Activated CD4-positive, CD25-positive, alpha-beta regulatory T cell (primary cell): ENCODE measurements at places on chromosomes 6 and 20.

- DNase-seq = no peak
Measured at GRCh38 chr6:150683320-150683719, 83.6 kb downstream of the PLEKHG1 start.

DNA sequence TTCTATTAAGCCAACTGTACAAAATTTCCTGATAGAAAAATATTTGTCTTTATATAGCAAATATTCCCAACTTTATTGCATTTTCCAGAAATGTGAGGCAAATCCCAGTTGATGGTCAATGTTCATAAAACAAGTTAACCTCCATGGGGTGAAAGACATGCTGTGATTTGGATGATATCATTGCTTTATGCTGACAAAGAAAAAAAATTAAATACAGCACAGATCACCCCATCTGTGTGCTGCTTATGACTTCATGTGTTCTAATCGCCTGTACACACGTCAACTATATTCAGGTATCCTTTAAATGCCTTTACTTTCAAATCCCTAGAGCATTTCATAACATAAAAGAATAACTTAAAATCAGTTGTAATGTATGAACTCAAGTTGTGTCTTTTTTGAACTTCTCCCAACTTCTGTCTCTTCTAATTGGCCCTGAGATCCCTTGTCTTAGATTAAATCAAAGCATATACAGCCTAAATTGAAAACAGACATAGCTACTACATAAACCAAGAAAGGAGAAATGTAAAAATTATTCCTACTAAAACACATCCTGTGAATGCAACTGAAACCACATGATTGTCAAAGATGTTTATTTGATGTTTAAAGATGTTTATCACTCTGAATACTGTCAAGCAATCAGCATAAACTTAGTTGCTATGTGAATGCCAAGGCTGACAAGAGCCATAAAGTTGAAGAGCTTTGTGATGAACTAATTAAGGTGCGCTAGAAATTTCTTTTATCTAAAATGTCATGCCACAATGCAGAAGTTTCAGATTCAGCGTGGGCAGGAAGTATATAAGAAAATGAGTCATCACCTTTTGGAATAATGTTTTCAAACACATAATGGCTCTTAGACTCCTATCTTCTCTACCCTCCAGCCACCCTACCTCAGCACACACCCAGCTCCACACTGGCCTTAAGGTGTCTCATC is 68.7 kb downstream of the FILIP1 start:
- no peak for DNase-seq

- DNase-seq = peak; percentile 23
Measured at GRCh38 chr6:1527073-1527457, 82.7 kb upstream of the FOXC1 start.

DNA sequence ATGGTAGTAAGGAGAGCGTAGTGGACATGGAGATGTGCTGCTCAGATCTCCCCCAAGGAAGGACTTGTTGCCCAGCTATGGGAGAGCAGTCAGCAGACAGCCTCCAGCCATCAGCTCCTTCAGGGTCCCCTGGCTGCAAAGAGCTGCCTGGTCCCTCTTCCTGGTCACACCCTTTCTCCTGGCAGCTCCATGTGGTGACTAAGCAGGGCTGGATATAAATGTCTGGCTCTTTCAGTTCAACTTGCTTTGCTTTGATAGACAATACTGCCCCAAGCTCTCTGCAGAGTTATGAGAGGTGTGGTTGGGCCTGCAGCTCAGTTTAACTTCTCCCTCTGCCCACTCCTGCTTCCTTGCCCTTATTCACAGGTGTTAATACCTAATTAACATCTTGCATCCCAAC is 64.1 kb upstream of the DDR1 start:
- DNase-seq = no peak
